ENCODE measurements at places on chromosomes 2 and 18.

GRCh38 chr2:157176602-157177001, 80.9 kb upstream of the GALNT5 start:
- DNase-seq, result no peak

GRCh38 chr18:52007105-52007504, 332.9 kb upstream of the DCC start:
- DNase-seq, result no peak

- DNase-seq, result no peak
These were observed 133.0 kb downstream of the CELF4 start for GRCh38 chr18:37432436-37433195.

GRCh38 chr2:109648041-109648527, 33.9 kb downstream of the SOWAHC start:
- no peak for DNase-seq

DNA sequence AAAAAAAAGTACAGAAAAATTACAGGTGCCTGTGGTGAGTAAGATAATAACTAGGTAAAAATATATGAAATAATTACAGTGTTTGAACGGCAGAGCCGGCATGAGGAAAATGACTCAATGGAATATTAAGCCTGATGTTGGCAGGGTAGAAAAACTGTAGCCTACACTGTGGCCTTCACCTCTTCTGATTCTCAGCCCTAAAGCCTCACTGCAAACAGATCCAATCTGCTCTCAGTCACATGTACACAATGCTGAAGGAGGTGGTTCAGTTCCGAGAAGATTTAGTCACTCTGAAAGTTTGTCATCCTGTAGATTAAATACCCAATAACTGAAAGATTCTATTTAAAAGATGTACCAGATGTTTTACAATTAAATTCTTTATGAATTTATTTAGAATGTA, 66.9 kb upstream of the MAP3K20 start:
- no peak for DNase-seq

DNA sequence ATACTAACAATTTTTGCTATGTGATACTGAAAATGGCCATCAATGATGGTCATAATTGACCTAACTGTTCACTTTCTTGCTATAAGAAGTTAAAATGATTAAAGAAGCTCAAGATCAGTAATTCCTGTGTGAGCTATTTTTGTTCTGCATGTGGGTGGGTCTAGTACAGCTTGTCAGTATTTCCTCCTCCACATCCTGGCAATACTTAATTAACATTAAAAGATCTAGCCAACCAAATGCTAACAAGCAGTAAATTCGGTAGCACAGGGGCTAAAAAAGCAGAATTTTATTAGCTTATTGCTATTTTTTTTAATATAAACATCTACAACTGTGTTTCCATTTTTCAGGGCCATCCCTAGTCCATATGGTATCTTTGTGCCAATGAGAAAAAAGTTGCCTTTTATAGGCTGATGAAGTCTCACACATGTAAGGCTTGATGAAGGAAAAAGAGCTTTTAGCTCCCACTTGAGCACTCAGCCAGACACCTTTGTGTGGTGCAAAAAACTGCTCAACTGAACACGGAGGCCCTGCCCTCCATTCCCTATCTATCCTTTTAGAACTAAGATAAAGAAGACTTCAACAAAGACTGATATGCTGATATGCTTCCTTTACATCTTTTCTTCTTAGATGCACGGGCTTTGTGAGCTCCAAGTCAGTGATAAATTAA, 4.9 kb upstream of the PNO1 start:
- no peak for DNase-seq

GRCh38 chr2:209458008-209458979, 34.4 kb downstream of the MAP2 start:
- DNase-seq, result no peak

DNA sequence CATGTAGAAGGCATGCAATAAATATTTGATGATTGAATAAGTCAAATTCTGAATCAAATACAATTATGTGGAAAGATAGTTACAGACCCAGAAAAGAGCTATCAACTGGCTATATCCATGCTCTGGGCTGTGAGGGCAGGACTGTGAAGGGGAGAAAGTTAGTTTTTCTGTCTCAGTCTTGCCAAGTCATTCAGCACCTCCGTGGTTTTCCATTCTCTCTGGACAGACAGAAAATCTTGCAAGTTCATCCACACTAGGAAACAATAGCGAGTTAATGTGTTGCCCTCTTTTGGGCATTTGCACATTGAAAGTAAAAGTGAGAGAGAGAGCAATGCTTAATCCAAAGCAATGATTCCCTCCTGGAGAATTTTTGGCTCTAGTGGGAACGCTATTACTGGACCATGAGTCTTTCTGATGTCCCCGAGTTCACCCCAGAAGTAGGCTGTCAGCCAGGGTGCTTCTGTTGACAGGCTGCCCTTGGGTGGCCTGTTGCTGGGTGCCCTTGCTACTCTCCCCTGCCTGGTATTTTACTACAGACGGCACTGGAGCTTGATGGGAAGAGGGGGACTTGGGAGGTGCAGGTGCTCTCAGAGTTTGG, 238.3 kb downstream of the LOXHD1 start:
- DNase-seq, result no peak

- DNase-seq, result no peak
These were observed 133.3 kb upstream of the TFPI start for GRCh38 chr2:187687585-187687984.

DNA sequence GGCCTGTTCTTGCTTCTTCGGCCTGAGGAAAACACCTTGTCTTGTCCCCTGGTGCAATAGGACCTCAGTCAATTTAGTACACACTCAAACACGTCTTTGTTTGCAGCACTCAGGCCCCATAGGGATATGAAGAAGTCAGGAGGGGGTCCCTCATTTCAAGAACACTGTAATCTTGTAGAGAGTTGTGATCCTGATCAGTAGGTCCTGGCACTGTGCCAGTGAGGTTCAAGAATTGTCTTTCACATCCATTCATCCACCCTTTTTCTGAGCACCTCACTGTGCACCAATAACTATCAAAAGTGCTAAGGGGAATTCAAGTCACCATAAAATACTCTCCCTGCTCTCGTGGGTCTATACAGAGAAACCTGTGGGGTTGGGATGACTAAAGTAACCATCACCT, 131.4 kb upstream of the LHCGR start:
- no peak for DNase-seq

GRCh38 chr18:10726198-10727068, 200.6 kb downstream of the NAPG start:
- DNase-seq, result no peak

DNA sequence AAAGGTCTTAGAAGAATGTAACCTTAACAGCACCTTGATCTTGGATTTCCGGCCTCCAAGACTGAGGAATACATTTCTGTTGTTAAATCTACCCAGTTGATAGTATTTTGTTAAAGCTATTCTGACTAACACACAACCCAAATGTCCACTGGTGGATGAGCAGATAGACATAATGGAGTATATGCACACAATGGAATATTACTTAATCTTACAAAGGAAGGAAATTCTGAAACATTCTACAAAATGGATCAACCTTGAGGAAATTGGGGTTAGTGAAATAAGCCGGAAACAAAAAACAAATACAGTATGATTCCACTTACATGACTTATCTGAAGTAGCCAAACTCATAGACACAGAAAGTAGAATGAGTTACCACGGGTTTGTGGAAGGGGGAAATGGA, 168.7 kb downstream of the ZNF804A start:
- no peak for DNase-seq

GRCh38 chr18:25262920-25263319, 89.0 kb downstream of the ZNF521 start:
- DNase-seq, result no peak

DNA sequence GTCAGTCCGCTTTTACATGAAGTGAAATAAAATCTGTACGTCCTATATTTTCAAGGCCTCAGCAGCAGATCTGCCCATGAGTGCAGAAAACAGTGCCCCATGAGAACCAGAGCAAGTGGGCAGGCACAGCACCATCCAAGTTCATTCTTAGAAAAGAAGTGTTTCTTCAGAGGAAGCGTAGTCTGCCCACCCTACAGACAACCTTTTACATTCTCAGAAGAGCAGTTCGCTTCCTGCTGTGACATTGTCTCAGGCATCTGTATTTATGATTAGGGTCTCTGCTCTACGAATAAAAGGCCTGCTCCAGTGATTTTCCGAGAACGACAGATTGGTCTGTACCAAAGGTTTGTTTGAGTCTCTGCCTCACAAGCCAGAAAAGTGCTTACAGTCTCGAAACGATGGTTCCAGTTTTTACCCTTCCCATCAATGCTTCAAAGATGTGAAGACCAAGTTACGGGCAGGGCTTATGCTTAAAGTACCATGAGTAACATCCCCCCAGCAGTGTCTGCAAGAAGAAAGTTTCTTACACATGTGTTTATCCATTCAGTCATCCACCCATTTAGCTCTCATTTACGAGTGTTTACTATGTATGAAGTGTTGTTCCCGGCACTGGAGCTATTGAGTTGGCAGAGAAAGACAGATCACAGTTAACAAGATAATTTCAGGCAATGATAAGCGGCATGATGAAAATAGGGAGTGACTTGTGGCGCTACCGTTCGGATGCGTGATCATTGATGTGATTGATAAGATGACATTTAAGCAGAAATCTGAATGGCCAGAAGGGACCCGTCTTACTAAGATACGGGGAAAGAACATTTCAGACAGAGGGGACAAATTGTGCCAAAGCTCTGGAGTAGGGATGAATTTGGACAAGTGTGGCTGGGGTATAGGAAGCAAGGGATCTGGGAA, 31.4 kb upstream of the CTLA4 start:
- no peak for DNase-seq

DNA sequence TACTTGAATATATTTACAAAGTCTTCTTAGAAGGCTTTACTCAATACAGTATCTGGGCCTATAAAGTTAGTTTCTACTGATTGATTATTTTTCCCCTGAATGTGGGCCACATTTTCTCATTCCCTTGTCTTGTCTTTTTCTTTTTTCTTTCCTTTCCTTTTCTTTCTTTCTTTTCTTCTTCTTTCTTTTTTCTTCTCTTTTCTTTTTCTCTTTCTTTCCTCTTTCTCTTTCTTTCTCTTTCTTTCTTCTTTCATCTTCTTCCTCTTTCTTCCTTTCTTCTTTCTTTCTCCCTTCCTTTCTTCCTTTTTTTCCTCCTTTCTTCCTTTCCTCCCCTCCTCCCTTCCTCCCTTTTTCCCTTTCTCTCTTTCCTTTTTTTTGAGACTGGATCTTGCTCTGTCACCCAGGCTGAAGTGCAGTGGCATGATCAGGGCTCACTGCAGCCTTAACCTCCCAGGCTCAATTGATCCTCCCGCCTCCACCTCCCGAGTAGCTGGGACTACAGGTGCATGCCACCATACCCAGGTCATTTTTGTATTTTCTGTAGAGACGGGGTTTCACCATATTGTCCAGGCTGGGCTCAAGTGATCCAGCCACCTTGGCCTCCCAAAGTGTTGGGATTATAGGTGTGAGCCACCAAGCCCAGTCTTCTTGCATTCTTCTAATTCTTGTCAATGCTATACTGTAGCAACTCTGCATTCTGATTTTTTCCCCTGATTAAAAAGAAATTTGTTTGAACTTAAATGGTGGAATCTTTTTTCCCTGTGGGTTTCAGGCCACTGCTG, 133.1 kb upstream of the FBXO11 start:
- DNase-seq, result no peak

DNA sequence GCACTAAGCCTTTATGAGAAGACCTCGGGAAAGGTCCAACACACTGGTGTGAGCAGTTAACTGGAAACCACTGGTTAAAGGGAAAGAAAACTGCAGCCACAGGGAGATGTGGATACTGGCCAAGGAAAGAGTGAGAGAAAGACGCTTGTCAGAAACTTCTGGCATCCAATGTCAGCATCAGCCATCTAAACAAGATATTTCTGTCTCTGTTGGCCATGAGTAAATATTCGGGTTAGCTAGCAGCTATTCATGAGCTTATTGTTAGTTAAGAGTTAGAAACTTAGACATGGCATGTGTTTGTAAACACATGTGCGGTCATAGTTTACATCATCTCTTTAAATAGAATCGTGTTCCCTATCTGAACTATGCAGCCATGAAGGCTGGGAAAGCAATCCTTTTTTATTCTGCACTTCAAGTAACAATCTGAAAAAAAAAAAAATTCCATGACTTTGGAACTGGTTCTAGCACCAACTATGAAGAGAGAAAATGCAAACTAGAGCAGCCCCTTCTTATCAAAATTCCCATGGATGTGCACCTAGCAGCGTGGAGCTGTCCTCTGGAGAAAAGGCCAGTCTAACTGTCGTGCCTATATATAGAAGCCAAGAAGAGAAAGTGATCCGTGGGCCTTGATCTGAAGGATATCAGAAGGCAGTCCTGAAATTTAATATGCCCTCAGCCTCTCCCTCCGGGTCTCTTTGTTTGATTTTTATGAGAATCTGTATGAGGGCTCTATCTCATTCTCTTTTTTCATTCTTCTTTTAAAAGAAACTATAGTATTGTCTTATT, 84.0 kb upstream of the RFX8 start:
- no peak for DNase-seq

DNA sequence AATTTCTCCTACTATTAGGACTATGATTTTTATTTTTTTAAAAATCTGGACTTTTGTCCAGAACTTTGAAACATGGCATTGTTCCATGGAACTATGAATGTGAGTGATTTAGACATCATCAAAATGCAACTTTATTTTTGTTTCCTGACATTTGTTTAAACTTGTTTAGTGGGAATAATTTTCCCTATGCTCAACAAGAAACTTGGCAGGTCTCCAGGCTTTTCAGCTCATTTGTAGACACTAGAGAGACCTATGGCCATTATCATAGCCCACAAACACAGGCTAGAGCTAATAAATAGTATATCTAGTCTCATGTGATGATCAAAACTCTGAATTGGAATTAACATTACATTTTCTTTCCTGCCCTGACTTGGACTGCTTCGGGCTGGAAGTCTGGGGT, 145.1 kb upstream of the CELF4 start:
- no peak for DNase-seq

DNA sequence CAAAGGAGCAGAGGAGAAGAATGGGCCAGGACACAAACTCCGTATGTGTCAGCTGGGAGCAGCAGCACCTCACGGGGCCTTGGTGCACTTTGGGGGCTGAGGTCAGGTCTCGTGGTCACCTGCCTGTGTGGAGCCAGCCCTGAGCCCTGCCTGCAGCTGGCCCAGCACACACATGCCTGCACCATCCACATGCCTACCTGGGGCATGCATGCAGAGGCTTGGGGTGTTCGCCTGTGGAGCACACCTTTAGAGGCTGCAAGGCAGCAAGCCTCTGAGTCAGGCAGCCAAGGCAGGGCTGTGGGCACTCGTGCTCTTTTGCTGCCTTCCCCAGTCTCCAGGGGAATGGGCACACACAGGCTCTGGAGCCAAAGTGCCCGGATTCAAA, 36.0 kb downstream of the ARHGEF4 start:
- DNase-seq, result no peak

GRCh38 chr2:233844064-233844807, 10.1 kb downstream of the HJURP start:
- DNase-seq, result no peak

GRCh38 chr2:32095671-32096070, 32.3 kb downstream of the SPAST start:
- DNase-seq, result no peak

DNA sequence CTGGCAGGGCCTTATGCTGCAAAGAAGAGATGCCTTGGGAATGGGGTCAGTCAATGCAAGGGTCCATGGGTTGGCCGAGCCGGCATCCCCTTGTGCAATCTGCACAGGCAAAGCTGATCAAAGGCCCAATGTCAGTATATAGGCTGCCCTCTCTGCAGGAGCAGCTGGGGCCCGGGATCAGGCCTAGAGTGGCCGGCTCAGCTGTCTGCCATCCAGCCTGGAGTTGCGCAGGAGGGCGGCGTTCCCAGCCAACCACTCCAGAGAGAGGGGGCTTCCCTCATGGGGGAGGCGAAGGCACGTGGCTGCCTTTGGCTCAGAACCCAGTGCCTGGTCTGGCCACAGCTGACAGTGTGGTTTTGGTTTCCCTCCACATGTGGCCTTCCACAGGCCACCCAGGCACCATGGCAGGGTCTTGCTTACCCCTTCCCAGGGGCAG, 3.9 kb downstream of the INPP5D start:
- DNase-seq, result no peak
